CD8-positive, alpha-beta memory T cell (primary cell): ENCODE measurements at places on chromosomes 2 and 18.

DNA sequence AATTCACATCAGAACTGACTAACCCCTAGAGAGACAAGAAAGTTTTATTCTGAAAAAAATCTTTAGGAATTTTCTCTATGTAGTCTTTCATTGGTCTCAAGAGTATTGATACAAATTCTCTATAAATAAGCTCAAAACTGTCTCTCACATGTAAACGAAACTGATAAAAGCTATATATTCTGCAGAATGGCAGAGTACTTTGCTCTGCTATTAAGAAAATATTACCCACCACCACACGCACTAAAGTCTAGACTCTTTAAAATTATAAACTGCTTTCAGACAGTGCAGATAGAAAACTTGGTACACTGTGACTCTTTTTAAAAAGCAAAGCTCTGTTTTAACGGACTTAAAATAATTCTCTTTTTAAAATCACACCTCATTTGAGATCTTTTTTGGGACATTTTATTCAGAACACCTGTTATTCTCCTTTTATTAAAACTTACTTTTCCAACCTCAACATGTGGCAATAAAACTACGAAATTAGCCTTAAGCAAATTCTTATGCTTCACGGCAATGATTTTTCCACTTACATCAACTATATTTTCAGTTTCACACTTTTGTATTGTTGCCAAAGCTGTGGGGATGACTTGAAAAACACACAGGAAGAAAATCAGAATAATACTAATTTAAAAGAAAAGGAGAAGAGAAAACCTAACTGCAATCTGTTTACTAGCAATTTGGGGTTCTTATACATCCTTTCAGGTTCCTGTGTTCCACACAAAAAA is 58.0 kb downstream of the CCDC88A start:
- no peaks in the 10 kb centered on the region for H3K27me3 ChIP-seq
- no peaks in the 10 kb centered on the region for H3K36me3 ChIP-seq
- H3K4me1 ChIP-seq = no peaks in the 10 kb centered on the region
- no peak for DNase-seq
- no peak overlapping the region for H3K27ac ChIP-seq

DNA sequence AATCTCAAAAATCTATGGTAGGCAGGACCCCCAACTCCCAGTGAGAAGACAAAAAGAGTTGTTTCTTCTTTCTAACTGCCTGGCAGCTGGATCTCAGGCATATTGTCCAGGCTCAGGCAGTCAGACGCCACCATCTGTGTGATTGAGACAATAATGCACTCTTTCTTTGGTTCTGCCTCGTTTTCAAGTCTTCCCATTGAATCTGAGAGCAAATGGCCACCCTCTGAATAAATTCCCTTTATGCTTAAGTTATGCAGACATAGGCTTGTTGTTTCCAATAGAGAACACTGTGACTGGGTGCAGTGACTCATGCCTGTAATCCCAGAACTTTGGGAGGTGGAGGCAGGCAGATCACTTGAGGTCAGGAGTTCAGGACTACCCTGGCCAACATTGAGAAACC is 15.3 kb upstream of the CD207 start:
- DNase-seq = no peak
- no peaks in the 10 kb centered on the region for H3K36me3 ChIP-seq
- no peaks in the 10 kb centered on the region for H3K4me1 ChIP-seq
- no peaks in the 10 kb centered on the region for H3K27me3 ChIP-seq
- H3K27ac ChIP-seq = no peak overlapping the region

- H3K27me3 ChIP-seq = no peaks in the 10 kb centered on the region
- no peak overlapping the region for H3K27ac ChIP-seq
- H3K4me3 ChIP-seq = no peak overlapping the region
- no peak for DNase-seq
- no peaks in the 10 kb centered on the region for H3K4me1 ChIP-seq
These were observed 124.8 kb downstream of the PARD3B start for GRCh38 chr2:204670124-204670523.

DNA sequence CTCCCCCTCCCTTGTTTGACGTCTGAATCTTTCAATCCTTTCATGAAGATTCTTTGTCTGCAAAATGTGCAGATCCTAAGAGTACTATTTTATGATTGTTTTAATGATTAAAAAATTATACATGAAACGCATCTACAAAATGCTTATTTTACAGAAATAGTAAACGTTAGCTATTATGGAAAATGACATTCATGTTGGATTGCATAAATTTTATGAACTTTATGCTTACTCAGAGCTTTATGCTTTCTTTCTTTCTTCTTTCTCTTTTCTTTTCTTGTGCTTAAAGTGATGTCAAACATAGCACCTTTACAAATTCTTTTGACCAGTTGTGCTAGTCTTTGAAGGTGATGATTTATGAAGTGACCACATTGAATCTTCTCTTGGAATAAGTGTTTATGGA is 805.4 kb downstream of the ADCYAP1 start:
- H3K27ac ChIP-seq = no peak overlapping the region
- H3K36me3 ChIP-seq = no peaks in the 10 kb centered on the region
- DNase-seq = no peak
- H3K4me3 ChIP-seq = no peak overlapping the region
- no peaks in the 10 kb centered on the region for H3K4me1 ChIP-seq
- H3K27me3 ChIP-seq = no peaks in the 10 kb centered on the region

- no peaks in the 10 kb centered on the region for H3K36me3 ChIP-seq
- H3K4me1 ChIP-seq = peaks cover 4% of the 10 kb centered on the region
- no peak overlapping the region for H3K4me3 ChIP-seq
- DNase-seq = no peak
- no peak overlapping the region for H3K27ac ChIP-seq
These were observed 101.0 kb downstream of the VIT start for GRCh38 chr2:36797324-36798070.

- no peak overlapping the region for H3K4me3 ChIP-seq
- no peak for DNase-seq
- H3K36me3 ChIP-seq = no peaks in the 10 kb centered on the region
- no peaks in the 10 kb centered on the region for H3K27me3 ChIP-seq
- no peak overlapping the region for H3K27ac ChIP-seq
These were observed 15.7 kb downstream of the TGFBRAP1 start for GRCh38 chr2:105313877-105314276.

DNA sequence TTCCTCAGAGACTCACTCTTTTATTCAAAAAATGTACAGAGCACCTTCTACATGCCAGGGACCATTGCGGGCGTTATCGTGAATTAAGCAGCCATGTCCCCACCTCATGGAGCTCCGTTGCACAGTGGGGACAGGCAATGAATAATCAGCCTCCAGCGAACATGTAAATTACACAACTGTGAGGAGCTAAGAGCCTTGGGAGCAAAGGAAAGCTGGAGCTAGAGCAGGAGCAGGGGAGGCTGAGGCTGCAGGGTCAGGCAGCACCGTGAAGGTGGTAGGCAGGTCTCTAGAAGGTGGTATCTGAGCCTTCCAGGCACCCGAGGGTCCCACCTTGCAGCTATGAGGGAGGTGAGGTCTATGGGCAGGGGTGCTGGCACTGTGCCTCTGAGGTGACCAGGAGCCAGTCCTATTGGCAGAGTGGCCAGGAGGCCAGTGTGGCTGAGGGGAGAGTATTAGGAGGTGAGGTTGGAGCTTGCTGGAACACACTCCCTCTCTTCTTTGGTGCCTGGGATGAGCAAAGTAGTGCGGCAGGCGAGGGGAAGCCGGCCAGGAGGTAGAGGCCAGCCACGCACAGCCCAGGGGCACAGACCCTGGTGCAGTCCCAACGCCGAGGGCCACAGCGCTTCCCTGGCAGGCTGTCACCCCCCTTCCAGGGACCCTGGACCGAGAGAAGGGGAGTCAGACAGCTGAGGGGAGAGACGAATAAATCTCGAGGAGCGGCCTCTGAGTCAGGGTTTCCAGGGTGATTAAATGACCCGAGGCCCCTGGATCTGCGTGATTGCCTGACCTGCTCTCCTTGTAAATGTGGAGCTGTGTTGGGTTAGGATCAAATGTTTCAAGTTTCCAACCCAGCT is 167.3 kb downstream of the SEPTIN10 start:
- no peak for DNase-seq
- no peaks in the 10 kb centered on the region for H3K36me3 ChIP-seq
- H3K27me3 ChIP-seq = no peaks in the 10 kb centered on the region
- H3K4me3 ChIP-seq = no peak overlapping the region

DNA sequence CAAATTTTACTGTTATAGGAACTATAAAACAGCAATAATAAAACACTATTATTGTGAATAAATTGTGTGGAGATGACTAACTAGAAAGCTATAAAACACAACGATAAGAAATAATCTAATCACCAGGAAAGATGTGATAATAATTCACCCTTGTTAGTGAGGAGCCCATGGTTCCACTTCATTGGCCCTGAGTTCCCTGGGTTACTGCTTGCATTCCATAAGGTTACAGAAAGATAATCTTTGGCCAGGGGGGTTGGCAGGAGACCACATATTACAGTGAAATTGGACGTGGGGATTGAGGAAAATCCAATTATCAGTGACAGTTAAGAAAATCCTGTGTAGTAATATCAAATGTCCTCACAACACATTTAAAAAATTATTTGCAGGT is 2.5 kb upstream of the CPO start:
- no peaks in the 10 kb centered on the region for H3K36me3 ChIP-seq
- no peak for DNase-seq
- H3K4me3 ChIP-seq = no peak overlapping the region
- no peaks in the 10 kb centered on the region for H3K27me3 ChIP-seq
- H3K27ac ChIP-seq = no peak overlapping the region

DNA sequence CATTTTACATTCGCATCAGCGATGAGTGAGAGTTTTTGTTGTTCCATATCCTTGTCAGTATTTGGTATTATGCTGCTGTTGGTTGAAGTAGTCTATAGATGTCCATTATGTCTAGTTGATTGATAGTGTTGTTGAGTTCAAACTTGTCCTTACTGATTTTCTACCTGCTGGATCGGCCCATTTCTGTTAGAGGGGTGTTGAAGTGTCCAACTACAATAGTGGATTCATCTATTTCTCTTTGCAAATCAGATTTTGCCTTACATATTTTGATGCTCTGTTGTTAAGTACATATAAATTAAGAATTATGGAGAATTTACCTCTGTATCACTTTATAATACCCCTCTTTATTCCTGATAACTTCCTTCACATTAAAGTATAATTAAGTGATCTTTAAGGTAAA is 8.7 kb downstream of the SPOPL start:
- H3K27ac ChIP-seq = no peak overlapping the region
- no peaks in the 10 kb centered on the region for H3K27me3 ChIP-seq
- no peak for DNase-seq
- H3K4me1 ChIP-seq = peaks cover 16% of the 10 kb centered on the region
- no peaks in the 10 kb centered on the region for H3K36me3 ChIP-seq
- H3K4me3 ChIP-seq = no peak overlapping the region

GRCh38 chr2:25324905-25325592 is 16.7 kb downstream of the DNMT3A start:
- peaks cover 23% of the 10 kb centered on the region for H3K4me1 ChIP-seq
- no peaks in the 10 kb centered on the region for H3K36me3 ChIP-seq
- no peak overlapping the region for H3K27ac ChIP-seq
- H3K27me3 ChIP-seq = no peaks in the 10 kb centered on the region
- DNase-seq = no peak

- no peaks in the 10 kb centered on the region for H3K36me3 ChIP-seq
- DNase-seq = no peak
- H3K27me3 ChIP-seq = no peaks in the 10 kb centered on the region
- H3K4me1 ChIP-seq = no peaks in the 10 kb centered on the region
- H3K4me3 ChIP-seq = no peak overlapping the region
- no peak overlapping the region for H3K27ac ChIP-seq
These were observed 32.1 kb downstream of the GDF7 start for GRCh38 chr2:20698916-20699613.

DNA sequence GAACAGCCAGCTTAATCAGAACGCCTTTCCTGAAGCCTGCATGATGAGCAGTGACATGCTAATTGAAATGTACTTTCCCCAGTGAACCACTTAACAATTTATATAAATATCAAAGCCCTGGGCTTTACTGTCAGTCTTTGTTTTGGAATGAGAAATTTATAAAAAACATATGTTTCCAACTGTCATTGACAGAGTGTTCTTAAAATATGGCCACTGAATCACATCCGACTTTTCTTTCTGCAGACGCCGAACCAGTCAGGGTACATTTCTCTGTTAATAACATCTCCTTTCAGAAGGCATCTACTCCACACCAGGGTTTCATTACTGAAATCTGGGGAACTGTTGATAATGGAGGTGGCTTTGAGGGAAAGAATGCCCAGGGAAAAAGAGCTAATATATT is 343.7 kb downstream of the INSIG2 start:
- no peak overlapping the region for H3K4me3 ChIP-seq
- H3K4me1 ChIP-seq = no peaks in the 10 kb centered on the region
- H3K27me3 ChIP-seq = no peaks in the 10 kb centered on the region
- H3K27ac ChIP-seq = no peak overlapping the region
- no peaks in the 10 kb centered on the region for H3K36me3 ChIP-seq
- DNase-seq = no peak

DNA sequence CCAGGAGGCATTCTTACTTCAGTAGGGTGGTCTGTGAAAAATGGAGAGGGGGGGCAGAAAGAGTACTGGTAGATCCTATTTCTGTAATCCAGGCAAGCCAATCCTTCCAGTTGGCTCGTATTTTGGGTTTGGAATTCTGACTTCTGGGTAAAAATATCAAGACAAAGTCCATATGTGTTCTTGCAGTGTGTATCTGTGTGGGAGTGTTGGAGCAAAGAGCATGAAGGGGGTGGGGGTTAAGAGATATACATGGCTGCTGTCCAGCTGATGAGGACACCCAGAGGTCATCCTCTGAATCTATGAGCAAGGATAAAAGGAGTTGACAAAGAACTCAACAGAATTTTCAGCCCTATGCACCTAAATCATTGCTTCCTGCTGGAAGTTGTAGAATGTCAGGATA is 375.8 kb upstream of the PIK3C3 start:
- no peak overlapping the region for H3K27ac ChIP-seq
- no peaks in the 10 kb centered on the region for H3K36me3 ChIP-seq
- no peaks in the 10 kb centered on the region for H3K27me3 ChIP-seq
- no peak overlapping the region for H3K4me3 ChIP-seq
- no peaks in the 10 kb centered on the region for H3K4me1 ChIP-seq
- no peak for DNase-seq

- no peaks in the 10 kb centered on the region for H3K36me3 ChIP-seq
These were observed 11.1 kb upstream of the IL1RN start for GRCh38 chr2:113116100-113116958.

GRCh38 chr2:153195342-153195741 is 283.2 kb downstream of the RPRM start:
- H3K4me3 ChIP-seq = no peak overlapping the region
- H3K4me1 ChIP-seq = no peaks in the 10 kb centered on the region
- DNase-seq = no peak
- H3K27ac ChIP-seq = no peak overlapping the region

- no peaks in the 10 kb centered on the region for H3K36me3 ChIP-seq
- peaks cover 65% of the 10 kb centered on the region for H3K4me1 ChIP-seq
- H3K4me3 ChIP-seq = peak overlapping the region; percentile 41
- H3K27me3 ChIP-seq = no peaks in the 10 kb centered on the region
- DNase-seq = peak; percentile 84
- peak overlapping the region; percentile 68 for H3K27ac ChIP-seq
These were observed 33.1 kb downstream of the ARL4C start for GRCh38 chr2:234463626-234464290.

- no peaks in the 10 kb centered on the region for H3K36me3 ChIP-seq
- no peak for DNase-seq
- H3K4me3 ChIP-seq = no peak overlapping the region
- no peak overlapping the region for H3K27ac ChIP-seq
- no peaks in the 10 kb centered on the region for H3K27me3 ChIP-seq
- H3K4me1 ChIP-seq = no peaks in the 10 kb centered on the region
These were observed 62.2 kb downstream of the OSBPL6 start for GRCh38 chr2:178256382-178257042.
